Stimulated activated CD8-positive, alpha-beta memory T cell treated with anti-CD3 and anti-CD28 coated beads, Interleukin-12 subunit alpha, Interleukin-12 subunit beta, amount 100 ng/mL, for 1 hour (primary cell): ENCODE measurements at places on chromosomes 16 and 17.

- peak; percentile 69 for DNase-seq
These were observed 7.6 kb upstream of the NXPH3 start for GRCh38 chr17:49567871-49568694.

DNA sequence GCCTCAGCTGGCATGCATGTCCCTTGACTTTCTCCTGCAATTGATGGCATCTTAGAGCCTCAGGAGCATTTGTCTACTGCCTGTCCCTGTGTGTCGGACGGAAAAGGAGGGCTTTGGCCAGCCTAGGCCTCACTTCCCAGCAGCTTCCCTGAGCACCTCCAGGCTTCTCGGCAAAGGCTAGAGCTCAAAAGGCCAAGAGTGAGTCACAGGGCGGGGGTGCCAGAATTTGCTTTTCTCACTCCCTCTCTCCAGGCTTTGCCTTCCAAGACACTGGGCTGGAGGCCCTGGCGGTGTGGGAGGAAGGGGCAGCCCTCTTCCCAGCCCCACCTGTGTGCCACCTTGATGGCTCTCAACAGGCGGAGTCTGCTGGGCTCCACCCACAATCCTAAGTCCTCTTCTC is 107.3 kb upstream of the MAF start:
- DNase-seq: no peak

- no peak for DNase-seq
These were observed 11.8 kb downstream of the DLX4 start for GRCh38 chr17:49980703-49981197.

DNA sequence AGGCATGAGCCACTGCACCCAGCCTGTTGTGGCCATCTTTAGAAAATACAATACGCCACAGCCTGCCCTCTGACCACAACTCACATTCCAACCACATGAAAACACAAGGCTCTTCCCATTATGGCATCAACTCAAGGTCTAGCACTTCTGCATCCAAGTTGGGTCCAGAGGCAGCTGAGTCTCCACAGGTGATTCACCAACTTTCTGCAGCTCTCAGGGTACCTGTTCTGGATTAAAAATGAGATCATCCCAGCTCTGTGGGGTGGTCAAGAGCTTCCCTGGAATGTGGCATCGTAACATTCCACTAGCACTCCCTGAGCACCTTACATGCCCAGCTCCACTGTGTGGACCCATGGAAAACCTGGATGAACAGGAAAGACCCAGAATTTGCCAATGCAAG is 9.9 kb upstream of the GUCY2D start:
- no peak for DNase-seq

- no peak for DNase-seq
These were observed 111.3 kb upstream of the SMURF2 start for GRCh38 chr17:64773386-64773835.

DNA sequence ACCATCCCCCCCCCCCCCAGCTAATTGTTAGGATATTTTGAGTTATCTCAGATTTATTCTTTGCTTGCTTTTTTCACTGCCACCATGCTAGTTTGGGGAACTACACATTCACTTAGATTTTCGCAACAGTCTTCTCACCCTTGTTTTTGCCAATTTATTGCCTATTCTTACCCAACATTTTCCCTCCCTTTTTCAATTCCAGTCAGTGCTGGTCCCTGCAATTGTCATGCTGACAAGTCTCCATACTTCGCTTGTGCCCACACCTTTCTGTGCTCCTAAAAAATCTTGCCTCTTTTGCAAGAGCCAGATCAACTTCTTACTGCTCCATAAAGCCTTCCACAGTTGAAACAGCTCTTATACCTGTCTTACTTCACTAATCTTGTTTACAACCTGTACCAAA is 16.3 kb downstream of the TNRC6A start:
- no peak for DNase-seq

- DNase-seq: no peak
These were observed 6.1 kb upstream of the UQCRC2 start for GRCh38 chr16:21946889-21947635.

DNA sequence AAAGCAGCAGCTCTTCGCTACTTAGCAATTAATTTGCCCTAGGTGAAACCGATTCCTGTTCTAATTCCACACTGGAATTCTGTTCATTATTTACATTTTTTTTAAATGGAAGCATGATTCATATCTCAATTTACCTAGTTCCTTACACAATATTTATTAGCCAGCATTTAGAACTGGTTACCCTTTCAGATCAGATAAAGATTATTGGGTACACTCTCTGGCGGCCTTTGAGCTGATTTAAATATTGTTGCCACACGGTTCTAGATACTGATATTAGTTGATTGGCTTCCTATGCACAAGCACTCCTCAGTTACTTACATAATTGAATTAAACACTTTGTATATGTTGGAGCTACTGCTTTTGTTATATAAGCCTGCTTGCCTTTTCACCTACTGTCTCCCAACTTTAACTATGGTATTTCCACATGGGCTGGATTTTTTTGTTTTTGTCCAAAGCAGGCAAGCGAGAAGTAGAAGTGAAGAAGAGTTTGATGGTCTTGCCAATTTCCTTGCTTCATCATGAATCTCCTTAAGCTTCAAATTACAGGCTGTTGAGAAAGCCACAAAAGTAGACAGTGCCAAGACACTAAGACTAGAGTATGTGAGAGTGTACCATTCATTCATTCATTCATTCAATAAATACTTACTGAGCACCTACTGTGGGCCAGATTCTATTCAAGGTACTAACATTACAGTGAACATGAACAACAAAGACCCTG is 3.9 kb upstream of the ALDH3A2 start:
- DNase-seq: no peak

DNA sequence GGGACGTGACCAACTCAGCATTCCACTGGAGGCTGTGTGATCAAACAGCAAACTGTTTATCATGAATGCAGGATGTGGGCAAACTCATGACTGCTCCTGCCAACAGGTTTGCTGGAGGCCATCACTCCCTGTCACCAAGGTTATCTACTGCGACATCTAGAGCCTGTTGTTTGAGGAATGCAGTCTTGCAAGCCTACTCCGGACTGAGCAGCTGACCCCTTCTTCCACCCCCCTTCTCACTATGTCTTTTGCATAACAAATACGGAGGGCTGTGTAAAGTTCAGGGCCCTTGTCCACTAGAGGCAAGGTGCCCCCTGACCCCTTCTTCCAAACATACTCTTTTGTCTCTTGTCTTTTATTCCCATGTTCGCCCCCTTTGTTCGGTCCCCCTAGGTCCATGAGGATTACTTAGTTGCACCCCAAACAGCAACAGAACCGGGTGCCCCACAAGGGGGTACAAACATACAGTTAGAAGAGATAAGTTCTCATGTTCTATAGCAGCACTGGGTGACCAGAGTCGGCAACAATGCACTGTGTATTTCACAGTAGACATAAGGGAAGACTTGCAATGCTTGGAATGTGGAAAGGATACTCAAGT is 28.7 kb downstream of the MEAK7 start:
- DNase-seq: no peak

DNA sequence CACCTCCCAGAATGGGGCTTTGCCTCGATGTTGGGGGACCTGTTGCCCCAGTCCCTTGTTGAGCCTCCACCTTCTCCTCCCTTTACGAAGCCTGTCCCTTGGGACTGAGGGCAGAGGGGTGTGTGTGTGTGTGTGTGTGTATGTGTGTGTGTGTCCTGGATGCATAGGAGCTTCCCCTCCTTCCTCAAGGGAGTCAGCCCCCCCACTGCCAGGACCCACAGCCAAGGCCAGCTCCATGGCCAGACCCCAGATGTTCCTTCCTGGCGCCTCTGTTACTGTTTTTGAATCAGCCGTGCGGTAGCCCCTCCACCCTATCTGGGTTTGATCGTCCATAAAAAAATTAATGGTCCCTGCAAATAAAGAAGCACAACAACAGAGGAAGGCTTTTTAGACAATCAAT is 17.7 kb upstream of the DOK4 start:
- no peak for DNase-seq

- DNase-seq: no peak
These were observed 39.0 kb downstream of the SLC6A4 start for GRCh38 chr17:30196504-30196903.

DNA sequence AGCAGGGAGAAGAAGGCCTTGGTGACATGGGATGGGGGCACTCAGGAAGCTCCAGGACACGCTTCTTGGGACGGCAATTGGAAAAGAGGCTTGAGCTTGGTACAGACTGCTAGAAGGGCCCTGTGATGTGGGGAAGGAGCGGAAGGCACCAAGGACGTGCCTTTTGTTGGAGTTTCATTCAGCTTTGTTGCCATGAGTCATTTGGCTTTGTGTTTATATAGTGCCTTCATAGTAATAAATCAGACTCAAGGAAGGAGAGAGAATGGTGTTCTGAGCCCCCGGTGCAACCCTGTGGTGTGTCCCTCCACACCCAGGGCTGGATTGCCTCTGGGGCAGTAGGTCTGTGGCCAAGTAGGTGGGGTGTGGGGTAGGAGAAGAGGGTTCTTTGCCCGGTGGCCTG is 7.4 kb upstream of the TBX4 start:
- no peak for DNase-seq

- no peak for DNase-seq
These were observed 8.6 kb upstream of the CCL2 start for GRCh38 chr17:34246446-34246845.

- no peak for DNase-seq
These were observed 69.3 kb downstream of the STXBP4 start for GRCh38 chr17:55037828-55038227.

DNA sequence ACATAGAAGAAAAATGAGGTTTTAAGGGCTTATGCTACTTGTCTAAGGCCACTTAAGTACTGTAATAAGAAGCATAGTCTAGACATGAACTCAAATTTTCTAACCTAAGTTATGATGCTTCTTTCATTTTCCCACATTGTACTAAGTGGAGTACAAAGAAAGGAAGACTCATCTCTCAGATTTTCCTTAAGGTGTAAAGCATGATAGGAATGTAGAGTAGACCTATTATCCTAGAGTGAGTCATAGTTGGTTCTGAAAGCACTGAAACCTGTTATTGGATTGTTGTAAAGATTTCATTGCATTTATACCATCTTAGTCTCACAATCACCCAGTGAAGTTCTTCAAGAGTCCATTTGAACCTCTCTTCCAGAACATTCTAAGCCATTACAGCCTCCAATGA is 343.8 kb downstream of the TOX3 start:
- no peak for DNase-seq

DNA sequence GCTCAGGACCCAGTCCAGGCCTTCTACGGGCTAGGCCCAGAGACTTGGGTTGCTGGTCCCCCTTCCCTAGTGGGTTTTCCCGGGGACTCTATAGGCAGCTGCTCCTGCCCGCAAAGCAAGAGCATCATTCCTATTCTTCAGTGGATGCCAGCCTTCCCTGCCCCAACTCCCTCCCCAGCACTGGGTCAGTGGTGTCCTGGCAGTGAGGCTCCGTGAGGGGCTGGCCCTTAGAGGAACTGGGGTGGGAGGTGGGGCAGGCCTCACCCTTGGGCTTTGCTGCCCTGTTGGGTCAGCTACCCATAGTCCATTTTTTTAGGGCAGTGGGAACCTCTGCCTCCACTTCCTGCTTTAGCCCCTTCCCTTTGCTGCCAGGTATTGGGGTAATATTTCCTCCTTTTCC is 7.9 kb upstream of the PLEKHG4 start:
- no peak for DNase-seq

GRCh38 chr16:31430380-31431052 is 2.4 kb upstream of the COX6A2 start:
- DNase-seq: no peak

- no peak for DNase-seq
These were observed 87.5 kb downstream of the BMERB1 start for GRCh38 chr16:15521758-15522509.

DNA sequence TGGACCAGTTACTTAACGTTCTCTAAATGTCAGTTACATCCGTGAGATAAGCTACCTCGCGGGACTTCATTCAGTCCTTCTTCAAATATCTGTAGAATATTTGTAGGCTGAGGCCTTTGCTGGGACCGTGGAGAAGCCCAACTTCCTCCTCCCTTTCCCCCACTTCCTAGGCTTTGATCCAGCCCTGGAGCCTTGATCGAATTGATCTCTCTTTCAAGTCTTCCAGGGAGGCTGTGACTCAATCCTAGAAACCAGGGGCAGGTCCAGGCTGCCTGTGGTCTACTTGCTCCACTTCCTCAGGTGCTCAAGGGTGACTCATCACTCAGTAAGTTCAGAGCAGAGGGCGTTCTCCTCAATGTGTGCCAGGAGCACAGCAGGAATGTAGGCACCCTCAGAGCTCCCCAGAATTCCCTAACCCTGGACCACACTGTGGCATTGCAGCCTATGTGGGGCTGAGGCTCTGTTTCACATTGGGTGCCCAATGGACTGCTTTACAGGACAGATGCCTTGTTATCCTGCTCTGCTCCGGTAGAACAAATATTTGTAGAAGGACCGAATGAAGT is 11.2 kb upstream of the CEP20 start:
- DNase-seq: no peak

DNA sequence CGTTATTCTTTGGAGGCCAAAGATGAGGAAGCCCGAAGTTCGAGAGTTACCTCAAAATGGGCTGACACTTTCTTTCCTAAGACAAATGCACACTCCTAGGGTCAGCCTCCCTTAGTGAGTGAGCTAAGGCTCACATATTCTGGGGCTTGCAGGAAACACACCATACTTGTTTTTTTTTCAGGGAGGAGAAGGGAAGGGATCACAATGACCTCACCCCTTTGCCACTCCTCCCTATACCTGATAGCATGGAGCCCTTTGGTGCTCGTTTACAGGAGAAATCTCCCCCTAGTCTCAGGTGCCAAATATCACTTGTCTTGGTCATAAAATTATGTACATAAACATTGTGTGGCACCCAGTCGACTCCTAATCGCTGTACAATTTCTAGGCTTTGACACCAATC is 4.6 kb upstream of the TMEM100 start:
- DNase-seq: no peak
